ENCODE measurements at places on chromosomes 4 and X.

GRCh38 chrX:17414027-17414658, 39.1 kb downstream of the NHS start:
- no peaks in the 10 kb centered on the region for H3K36me3 ChIP-seq
- no peaks in the 10 kb centered on the region for H3K27me3 ChIP-seq
- H3K4me3 ChIP-seq = no peak overlapping the region
- no peak overlapping the region for H3K27ac ChIP-seq
- DNase-seq = no peak
- H3K4me1 ChIP-seq = no peaks in the 10 kb centered on the region

DNA sequence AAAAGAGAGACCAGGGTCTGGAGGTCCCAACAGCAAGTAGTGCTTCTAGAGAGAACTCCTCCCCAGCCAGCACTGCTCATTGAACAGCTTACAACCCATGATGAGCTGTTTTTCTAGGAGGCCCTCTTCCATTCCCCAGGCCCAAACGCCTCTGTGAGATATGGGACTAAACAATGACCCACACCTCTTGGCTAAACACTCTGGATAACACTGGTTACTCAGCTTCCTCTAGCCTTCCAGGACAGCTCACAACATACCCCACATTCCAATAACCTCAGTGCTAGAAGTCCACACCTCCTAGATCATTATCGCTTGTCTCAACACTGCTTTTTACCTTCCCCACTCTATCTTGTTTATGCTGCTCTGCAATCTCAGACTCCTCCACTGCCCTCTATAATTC, 35.4 kb upstream of the PGRMC2 start:
- H3K4me1 ChIP-seq = no peaks in the 10 kb centered on the region
- H3K27me3 ChIP-seq = no peaks in the 10 kb centered on the region
- DNase-seq = no peak
- H3K27ac ChIP-seq = no peak overlapping the region
- H3K36me3 ChIP-seq = no peaks in the 10 kb centered on the region

- peaks cover 61% of the 10 kb centered on the region for H3K4me1 ChIP-seq
- H3K27ac ChIP-seq = peak overlapping the region; percentile 99
- H3K36me3 ChIP-seq = no peaks in the 10 kb centered on the region
- H3K27me3 ChIP-seq = no peaks in the 10 kb centered on the region
Measured at GRCh38 chr4:56757821-56758411, 63.6 kb downstream of the SPINK2 start.

DNA sequence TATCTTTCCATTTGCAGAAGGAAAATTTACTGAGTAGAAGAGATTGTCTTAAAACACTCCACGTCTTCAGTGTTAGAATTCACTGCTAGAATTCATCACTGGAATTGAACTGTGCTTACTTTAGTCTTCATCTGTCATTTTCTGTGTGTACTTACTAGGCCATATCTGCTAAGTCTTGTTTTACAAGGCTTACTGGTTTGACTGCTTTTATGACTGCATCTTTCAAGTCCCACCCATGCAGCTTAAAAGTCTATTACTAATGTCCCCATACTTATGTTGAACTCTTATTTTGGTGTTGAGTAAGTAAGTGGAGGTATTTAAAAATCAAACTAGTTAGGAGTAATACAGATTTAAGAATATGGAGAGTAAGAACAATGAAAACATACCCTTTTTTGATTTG, 14.6 kb downstream of the CLCN3 start:
- no peak overlapping the region for H3K4me3 ChIP-seq
- no peaks in the 10 kb centered on the region for H3K36me3 ChIP-seq
- no peaks in the 10 kb centered on the region for H3K4me1 ChIP-seq
- DNase-seq = no peak
- no peaks in the 10 kb centered on the region for H3K27me3 ChIP-seq

GRCh38 chr4:153205757-153206156, 1.5 kb downstream of the TRIM2 start:
- H3K4me1 ChIP-seq = no peaks in the 10 kb centered on the region
- no peak for DNase-seq
- H3K27ac ChIP-seq = no peak overlapping the region

GRCh38 chr4:41590591-41590990, 52.6 kb downstream of the LIMCH1 start:
- no peak overlapping the region for H3K27ac ChIP-seq
- no peaks in the 10 kb centered on the region for H3K27me3 ChIP-seq
- no peaks in the 10 kb centered on the region for H3K36me3 ChIP-seq
- no peak overlapping the region for H3K4me3 ChIP-seq

DNA sequence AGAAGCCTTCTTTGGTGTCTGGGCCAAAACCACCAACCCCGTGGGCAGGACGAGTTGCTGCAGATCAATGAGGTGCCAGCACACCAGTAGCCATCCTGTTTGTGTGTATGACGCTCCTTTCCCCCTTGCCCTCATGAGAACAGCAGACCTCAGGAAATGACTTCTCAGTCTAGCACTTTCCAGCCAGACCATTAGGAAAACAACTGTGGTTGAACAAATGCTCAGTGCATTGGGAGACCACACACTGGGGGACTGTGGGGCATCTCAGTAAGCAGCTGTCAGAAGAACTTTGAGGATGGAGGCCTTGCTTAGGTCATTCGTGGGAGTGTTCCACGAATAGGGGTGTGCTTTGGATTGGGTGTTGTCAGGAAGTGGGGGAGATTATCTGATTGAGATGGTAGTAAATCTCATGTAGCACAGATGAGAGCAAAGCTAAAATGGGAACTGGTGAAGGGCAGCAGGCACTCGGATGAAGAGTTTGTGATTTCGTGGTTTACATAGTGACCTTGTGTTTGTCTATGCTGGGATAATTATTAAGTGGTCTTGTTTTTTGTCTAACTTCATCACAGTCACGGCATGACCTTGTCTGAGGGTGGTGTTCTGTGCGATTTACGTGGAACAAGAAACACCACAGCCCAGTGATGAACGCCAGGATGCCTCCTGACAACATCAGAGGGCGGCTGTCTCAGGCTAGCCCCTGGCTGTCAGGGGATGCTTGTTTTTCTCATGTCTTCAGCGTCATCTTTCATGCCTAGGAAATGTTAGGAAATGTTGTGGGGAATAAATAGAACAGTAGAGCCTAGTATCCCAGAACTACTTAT, 70.1 kb downstream of the USP46 start:
- no peak overlapping the region for H3K4me3 ChIP-seq
- no peaks in the 10 kb centered on the region for H3K36me3 ChIP-seq
- no peak for DNase-seq

GRCh38 chr4:6955261-6955911, 45.8 kb downstream of the TBC1D14 start:
- no peaks in the 10 kb centered on the region for H3K36me3 ChIP-seq
- no peak for DNase-seq
- no peaks in the 10 kb centered on the region for H3K27me3 ChIP-seq
- no peaks in the 10 kb centered on the region for H3K4me1 ChIP-seq

GRCh38 chrX:103254171-103254824, 657 bp downstream of the TCEAL8 start:
- no peaks in the 10 kb centered on the region for H3K27me3 ChIP-seq
- no peaks in the 10 kb centered on the region for H3K4me1 ChIP-seq

- no peaks in the 10 kb centered on the region for H3K36me3 ChIP-seq
- peak; percentile 37 for DNase-seq
- no peak overlapping the region for H3K27ac ChIP-seq
Measured at GRCh38 chrX:124736553-124737270, 390.3 kb downstream of the SH2D1A start.

- no peaks in the 10 kb centered on the region for H3K4me1 ChIP-seq
- no peaks in the 10 kb centered on the region for H3K36me3 ChIP-seq
- no peak overlapping the region for H3K4me3 ChIP-seq
Measured at GRCh38 chrX:87578978-87579377, 61.4 kb downstream of the KLHL4 start.

DNA sequence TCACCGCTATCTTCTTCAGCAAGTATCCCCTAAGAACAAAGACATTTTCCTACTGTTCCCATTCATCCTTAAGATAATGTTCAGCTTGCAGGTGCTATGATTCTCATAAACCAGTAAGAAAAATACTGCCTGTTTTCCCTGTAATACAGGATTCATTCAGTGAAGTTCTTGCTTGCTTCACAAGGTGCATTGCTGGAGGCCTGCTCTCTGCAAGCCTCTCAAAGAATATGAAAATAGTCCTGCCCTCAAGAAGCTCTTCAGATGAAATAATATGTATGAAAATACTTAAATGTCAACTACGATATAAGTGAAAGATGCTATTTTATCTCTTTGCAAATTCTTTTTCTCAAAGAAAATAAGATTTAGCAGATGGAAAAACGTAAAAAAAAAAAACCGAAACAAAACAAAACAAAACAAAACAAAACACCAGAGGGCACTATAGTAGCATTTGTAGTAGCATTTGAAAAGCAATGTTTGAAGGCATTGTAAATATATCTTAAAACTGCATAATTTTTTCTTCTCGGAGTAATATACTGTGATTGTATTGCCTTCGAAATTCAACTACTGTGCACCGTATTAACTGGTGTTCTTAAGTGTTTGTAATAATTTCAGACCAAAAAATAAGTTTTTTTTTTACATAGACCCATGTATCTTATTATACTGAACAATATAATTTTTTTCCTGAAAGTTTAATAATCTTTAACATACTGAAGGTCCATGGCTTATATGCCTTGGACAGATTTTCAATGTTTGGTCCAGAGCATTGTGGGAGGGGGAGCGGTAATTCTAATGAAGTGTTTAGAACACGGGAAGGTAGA, 26.0 kb downstream of the ADH4 start:
- H3K4me3 ChIP-seq = no peak overlapping the region
- H3K4me1 ChIP-seq = no peaks in the 10 kb centered on the region
- H3K27ac ChIP-seq = no peak overlapping the region
- DNase-seq = peak; percentile 33

DNA sequence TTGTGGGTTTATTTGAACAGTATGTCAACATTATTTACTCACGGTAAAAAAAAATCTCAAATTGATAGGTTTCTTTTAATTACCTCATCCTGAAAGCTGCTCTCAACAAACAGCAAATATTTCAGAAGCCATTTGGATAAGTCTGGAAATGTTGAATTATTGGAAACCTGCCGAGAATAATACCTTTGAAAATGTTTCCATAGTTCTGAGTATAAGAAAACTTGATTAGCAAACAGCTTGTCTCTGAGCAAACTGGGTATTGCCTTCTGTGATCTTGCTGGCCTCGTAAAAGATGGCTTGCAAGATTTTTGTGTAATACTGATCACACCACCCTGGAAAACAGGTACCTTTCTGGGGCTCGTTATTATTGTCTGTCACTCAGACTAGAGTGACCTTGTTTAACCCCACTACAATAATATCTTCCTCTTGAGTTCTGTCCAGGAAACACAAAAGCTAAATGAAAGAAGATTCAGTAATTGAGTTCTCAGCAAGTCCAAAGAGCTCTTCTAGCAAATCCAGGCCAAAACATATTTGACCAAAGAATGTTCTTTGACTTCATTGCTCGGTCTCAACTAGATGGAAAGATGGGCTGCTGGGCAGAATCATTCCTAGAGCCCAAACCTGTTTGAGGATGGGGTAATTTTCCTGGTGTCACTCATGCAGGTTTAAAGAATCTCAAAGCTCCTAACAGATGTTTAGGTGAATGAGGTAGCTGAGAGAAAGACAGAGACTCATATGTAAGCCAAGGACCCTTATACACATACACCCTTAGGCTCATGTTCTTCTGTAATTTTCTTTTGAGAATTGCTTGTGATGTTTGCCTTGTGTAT, 255.6 kb upstream of the JADE1 start:
- peak; percentile 54 for DNase-seq
- no peaks in the 10 kb centered on the region for H3K27me3 ChIP-seq
- peak overlapping the region; percentile 75 for H3K4me3 ChIP-seq
- peak overlapping the region; percentile 90 for H3K27ac ChIP-seq
- peaks cover 22% of the 10 kb centered on the region for H3K4me1 ChIP-seq

DNA sequence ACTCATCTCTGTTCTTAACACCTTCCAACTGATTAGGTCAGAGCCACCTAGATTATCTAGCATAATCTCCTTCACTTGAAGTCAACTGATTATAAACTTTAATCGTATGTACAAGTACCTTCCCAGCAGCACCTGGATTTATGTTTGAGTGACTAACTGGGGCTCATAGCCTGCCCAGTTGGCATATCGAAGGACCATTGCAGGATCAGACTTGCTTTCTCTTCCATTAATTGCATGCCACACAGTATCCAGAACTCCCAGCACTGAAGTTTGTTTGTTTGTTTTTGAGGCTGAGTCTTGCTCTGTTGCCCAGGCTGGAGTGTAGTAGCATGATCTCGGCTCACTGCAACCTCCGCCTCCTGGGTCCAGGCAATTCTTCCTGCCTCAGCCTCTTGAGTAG, 27.9 kb downstream of the GRK4 start:
- no peaks in the 10 kb centered on the region for H3K36me3 ChIP-seq
- no peak for DNase-seq
- H3K27me3 ChIP-seq = no peaks in the 10 kb centered on the region

GRCh38 chr4:74431113-74431826, 13.7 kb upstream of the AREG start:
- H3K4me3 ChIP-seq = 0 out of 2 replicates have a peak overlapping the region, but pooled peaks have one; percentile 4
- H3K4me1 ChIP-seq = peaks cover 10% of the 10 kb centered on the region
- no peaks in the 10 kb centered on the region for H3K36me3 ChIP-seq
- no peak overlapping the region for H3K27ac ChIP-seq
- DNase-seq = peak; percentile 70

- no peak overlapping the region for H3K4me3 ChIP-seq
- no peaks in the 10 kb centered on the region for H3K36me3 ChIP-seq
- no peak overlapping the region for H3K27ac ChIP-seq
Measured at GRCh38 chr4:153512162-153512852, 46.1 kb downstream of the TMEM131L start.

- no peaks in the 10 kb centered on the region for H3K27me3 ChIP-seq
- no peak overlapping the region for H3K4me3 ChIP-seq
- no peak for DNase-seq
- H3K36me3 ChIP-seq = no peaks in the 10 kb centered on the region
- H3K4me1 ChIP-seq = no peaks in the 10 kb centered on the region
Measured at GRCh38 chr4:94947681-94948108, 189.9 kb downstream of the BMPR1B start.

- H3K4me3 ChIP-seq = no peak within 1 kb of the TSS
- no peaks in the 10 kb centered on the region for H3K4me1 ChIP-seq
- H3K36me3 ChIP-seq = no peaks in the 10 kb centered on the region
- H3K27me3 ChIP-seq = no peaks in the 10 kb centered on the region
- H3K27ac ChIP-seq = no peak within 1 kb of the TSS
Measured at GRCh38 chr4:65670331-65671031, at the start of gene EPHA5. TSS of gene EPHA5 (minus strand) at chr4:65670489. CDS start at chr4:65669742, 747 bp downstream.

GRCh38 chrX:136262812-136263315, 11.7 kb upstream of the MAP7D3 start:
- no peak overlapping the region for H3K4me3 ChIP-seq
- H3K27ac ChIP-seq = no peak overlapping the region
- H3K4me1 ChIP-seq = no peaks in the 10 kb centered on the region

DNA sequence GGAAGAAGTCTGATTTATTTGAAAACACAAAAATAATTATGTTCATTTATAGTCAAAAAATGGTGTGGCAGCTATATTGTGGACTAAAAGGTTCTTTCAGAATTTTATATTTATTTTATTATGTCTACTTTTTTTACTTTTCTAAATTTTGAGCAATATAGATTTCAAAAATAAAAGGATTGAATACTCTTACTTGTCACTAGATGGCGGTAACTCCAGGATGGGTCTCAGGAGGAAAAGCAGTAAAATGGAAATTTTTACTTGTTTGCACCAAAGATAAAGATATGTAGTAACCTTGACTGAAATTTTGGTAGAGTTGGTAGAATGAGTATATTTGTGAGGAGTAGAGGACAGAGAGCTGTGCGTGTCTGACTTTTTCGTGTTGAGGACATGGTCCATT, 14.5 kb upstream of the DACH2 start:
- peak; percentile 30 for DNase-seq
- no peak overlapping the region for H3K27ac ChIP-seq
- no peaks in the 10 kb centered on the region for H3K4me1 ChIP-seq
- H3K27me3 ChIP-seq = no peaks in the 10 kb centered on the region

- H3K4me3 ChIP-seq = no peak overlapping the region
- H3K27ac ChIP-seq = no peak overlapping the region
- no peaks in the 10 kb centered on the region for H3K27me3 ChIP-seq
- no peaks in the 10 kb centered on the region for H3K4me1 ChIP-seq
- no peaks in the 10 kb centered on the region for H3K36me3 ChIP-seq
Measured at GRCh38 chr4:47278631-47279030, 184.9 kb downstream of the COMMD8 start.
